Karpas-422 (cell line): ENCODE measurements at places on chromosomes 5 and 9. TPM values are rescaled to one million over a fixed set of nuclear protein-coding genes. Genes with fewer than 3 reads are reported as not detected.

GRCh38 chr5:175444060-175444904 lies at the start of gene DRD1:
DRD1 (minus strand) TSS chr5:175444182; CDS start chr5:175443099, 1,083 bp downstream.
- peak; percentile 44 for DNase-seq

DNA sequence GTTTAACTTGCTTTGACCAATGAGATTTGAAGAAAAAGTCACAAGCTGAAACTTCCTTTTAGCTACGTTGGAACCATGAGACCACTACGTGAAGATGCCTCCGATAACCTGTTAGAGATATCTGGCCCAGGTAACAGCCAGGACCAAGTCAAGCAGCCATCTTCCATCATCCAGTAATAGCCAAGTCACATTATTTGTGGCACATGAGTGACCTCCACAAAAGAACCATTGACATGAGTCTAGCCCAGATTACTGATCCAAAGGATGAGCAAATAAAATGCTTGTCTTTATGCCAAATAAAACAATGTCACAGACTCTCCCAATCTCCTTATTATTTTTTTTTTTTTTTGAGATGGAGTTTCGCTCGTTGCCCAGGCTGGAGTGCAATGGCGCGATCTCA lies 1.6 kb downstream of the DEPDC1B start:
- no peak for DNase-seq

Gene SPAG8
- total RNA-seq: 0.07 and 0.90 TPM in 2 replicates

Gene PIP5K1B
- total RNA-seq: not detected in 2 replicates

GRCh38 chr5:63408984-63409383 lies 553.3 kb downstream of the HTR1A start:
- DNase-seq: no peak

GRCh38 chr9:106600955-106601560 lies 261.9 kb upstream of the ZNF462 start:
- DNase-seq: no peak

Gene RNF208
- 0.26 and 0.36 TPM in 2 replicates for total RNA-seq

Gene SLC36A2
- total RNA-seq: not detected in 2 replicates

Gene CEP72
- total RNA-seq: 14.6 and 22.8 TPM in 2 replicates
